Heart right ventricle (tissue), 16 donors: ENCODE measurements at places on chromosomes 11 and 22.

DNA sequence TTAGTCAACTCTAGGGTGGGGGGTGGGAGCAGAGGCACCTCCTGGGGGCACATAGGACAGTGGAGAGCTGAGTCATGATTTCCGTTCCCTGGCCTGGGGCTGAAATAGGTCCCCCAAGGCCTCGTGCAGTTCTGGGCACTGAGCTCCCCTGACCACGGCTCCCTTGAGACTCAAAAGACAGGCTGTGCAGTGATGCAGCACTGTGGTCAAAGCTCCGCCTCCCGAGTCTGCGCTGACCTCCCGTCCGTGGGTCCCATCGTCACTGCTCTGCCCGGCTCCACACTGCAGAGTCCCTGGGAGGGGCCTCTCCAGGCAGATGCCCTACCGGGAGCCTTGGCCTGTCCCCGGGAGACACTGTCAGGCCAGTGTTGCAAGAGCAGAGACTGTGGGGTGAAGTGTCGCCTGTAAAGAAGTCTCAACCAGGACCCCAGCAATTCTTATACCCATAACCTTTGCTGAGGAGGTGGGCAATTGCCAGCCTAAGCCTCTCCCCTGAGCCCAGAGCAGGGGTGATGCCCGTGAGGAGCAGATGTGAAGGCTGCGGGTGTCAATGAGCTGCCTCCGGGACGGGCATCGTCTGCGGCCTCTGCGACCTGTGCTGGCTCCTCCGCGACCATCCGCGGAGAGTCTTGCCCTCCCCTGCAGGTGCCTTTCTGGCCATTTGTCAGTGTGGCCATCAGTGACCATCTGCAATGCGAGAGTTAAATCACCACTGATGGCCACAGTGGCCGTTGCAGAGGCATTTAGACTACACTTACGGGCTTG, 877.3 kb downstream of the BRD1 start:
- no peaks in the 10 kb centered on the region for H3K36me3 ChIP-seq
- H3K4me3 ChIP-seq = no peak overlapping the region
- no peaks in the 10 kb centered on the region for H3K4me1 ChIP-seq

GRCh38 chr11:76524919-76525318, 80.1 kb downstream of the EMSY start:
- no peaks in the 10 kb centered on the region for H3K27me3 ChIP-seq
- no peaks in the 10 kb centered on the region for H3K36me3 ChIP-seq
- no peak overlapping the region for H3K27ac ChIP-seq
- peak; percentile 48 for DNase-seq
- H3K4me1 ChIP-seq = no peaks in the 10 kb centered on the region

DNA sequence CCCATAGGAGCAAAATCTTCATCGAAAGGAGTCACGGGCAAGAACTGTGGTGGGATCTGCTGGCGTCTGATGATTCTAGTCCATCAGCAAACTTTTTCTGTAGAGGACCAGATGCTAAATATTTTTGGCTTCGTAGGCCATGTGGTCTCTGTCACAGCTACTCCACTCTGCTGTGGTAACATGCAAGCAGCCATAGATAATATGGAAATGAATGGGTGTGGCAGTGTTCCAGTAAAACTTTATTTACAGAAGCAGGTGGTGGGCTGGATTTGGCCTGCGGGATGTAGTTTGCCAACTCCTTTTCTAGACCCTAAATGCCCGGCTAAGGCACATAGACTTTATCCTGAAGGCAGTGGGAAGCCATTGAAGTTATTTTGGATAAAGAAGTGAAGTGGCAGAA, 32.9 kb downstream of the BMAL1 start:
- H3K4me3 ChIP-seq = no peak overlapping the region
- peaks cover 55% of the 10 kb centered on the region for H3K4me1 ChIP-seq
- H3K27me3 ChIP-seq = no peaks in the 10 kb centered on the region
- DNase-seq = no peak
- H3K36me3 ChIP-seq = no peaks in the 10 kb centered on the region

DNA sequence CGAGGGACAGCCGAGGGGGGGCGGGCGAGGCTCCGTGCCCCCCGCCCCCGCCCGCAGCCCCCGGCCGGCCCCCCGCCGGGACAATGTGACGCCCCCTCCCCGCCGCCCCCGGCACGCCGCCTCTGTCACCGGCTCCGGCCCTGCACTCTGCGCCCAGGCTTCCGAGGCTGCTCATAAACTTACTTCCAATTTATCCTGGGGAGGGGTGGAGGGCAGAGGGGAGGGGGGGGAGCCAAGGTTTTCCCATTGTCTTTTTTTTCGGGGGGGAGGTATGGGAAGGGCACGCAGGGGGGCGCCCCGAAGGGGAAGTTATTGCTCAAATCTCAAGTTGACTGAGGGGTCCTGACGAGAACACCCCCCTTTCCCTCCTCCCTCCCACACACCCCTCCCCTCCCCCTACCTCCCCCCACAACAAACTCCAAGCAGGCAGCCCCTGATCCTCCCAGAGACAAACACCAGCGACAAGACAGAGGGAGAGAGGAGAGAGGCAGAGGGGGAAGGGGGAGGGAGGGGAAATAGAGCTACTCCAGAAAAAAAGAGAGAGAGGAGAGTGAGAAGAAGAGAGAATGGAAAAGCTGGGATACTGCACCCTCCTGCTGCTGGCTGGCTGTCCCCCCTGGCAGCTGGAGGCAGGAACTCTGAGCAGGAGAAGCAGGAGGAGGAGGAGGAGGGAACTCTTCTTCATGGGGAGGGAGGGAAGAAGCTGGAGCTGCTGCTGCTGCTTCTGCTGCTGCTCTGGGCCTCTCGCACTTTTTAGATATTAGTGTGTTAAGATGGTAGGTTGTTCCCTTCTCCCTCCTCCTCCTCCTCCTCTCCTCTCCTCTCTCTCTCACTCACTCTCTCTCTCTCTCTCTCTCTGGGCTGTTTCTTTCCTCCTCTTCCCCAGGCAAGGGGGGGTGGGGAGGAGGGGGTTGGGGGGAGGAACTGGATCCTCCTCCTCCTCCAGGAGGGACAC, 631 bp downstream of the PHF21A start:
- no peaks in the 10 kb centered on the region for H3K36me3 ChIP-seq
- H3K4me3 ChIP-seq = peak overlapping the region; percentile 71
- peaks cover 49% of the 10 kb centered on the region for H3K4me1 ChIP-seq
- DNase-seq = peak; percentile 42
- no peaks in the 10 kb centered on the region for H3K27me3 ChIP-seq

DNA sequence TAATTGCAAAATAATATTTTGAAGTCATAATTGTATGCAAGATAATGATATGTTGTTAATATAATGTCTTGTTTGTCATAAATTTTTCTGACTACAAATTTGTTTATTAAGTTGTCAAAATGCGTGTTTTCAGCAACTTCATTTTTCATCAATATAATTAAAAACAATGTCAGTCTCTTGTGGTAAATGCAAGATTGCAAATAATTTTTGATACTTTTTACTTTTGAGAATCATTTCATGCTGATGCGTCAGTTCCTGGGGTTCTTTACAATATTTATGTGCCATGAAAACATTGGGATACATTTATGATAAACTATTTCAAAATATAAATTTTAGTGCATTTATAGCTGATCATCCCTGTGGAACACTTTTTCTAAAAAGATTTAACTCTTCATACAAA, 1504.8 kb downstream of the BRD1 start:
- no peak for DNase-seq
- H3K27me3 ChIP-seq = no peaks in the 10 kb centered on the region
- no peaks in the 10 kb centered on the region for H3K4me1 ChIP-seq
- H3K36me3 ChIP-seq = no peaks in the 10 kb centered on the region

DNA sequence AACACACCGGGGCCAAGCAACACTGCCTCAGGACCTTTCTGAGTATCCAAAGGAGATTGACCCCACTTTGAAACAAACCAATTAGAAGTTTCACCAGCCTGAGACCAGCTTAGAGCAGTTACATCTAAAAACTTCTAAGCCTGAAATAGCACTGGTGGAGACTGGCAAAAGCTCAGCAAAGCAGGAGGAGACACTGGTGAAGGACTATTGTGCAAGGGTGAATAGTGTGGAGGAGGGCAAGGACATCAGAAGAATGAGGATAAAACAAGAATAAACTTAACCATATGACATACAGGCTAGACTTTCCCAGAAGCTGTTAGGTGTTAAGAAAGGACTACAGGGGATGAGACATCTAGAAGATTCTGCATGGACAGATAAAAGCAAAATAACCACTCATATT, 152.4 kb downstream of the FCHSD2 start:
- no peak overlapping the region for H3K4me3 ChIP-seq
- H3K27ac ChIP-seq = no peak overlapping the region
- peak; percentile 21 for DNase-seq
- H3K27me3 ChIP-seq = no peaks in the 10 kb centered on the region
- H3K36me3 ChIP-seq = peaks cover 9% of the 10 kb centered on the region
